ENCODE measurements at places on chromosomes 7 and 10.

- DNase-seq, result no peak
These were observed 15.0 kb downstream of the KAT6B start for GRCh38 chr10:74841265-74841973.

DNA sequence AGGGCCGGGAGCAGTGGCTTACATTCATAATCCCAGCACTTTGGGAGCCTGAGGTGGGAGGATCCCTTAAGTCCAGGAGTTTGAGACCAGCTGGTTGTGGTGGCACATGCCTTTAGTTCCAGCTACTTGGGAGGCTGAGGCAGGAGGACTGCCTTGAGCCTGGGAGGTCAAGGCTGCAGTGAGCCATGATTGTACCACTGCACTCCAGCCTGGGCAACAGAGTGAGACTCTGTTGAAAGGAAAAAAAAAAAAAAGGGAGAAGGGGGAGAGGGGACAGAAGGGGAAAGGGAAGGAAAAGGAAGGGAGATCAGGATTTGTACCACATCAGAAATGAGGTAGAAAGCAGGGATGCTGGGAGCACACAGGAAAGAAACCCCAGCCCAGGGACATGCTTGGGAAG is 38.7 kb upstream of the SVOPL start:
- DNase-seq, result no peak

DNA sequence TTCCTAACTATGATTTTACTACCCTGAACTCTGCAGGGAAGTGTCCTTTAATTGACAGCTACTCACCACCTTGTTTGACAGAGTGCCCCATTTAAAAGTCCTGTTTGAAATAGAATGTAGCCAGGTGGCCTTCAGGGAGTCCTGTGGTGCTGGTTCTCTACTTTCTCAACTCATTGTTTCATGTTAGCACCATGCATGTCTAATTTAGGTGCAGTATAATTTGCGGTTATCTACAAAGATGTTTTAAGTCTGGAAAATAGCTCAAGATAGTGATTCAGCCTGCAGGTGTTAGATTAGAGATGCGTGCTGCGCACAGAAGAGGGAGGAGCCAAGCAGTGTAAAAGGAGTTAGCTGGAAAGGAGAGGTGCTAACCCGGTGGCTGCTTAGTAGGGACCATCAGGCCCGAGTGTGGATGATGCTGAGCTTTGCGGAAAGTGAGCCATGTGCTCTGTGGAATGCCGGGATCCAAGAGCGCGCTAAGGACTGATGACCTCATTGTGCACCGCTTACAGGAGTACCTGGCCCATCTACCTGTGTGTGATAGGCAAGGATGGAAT is 1.2 kb downstream of the CCM2 start:
- DNase-seq, result no peak

DNA sequence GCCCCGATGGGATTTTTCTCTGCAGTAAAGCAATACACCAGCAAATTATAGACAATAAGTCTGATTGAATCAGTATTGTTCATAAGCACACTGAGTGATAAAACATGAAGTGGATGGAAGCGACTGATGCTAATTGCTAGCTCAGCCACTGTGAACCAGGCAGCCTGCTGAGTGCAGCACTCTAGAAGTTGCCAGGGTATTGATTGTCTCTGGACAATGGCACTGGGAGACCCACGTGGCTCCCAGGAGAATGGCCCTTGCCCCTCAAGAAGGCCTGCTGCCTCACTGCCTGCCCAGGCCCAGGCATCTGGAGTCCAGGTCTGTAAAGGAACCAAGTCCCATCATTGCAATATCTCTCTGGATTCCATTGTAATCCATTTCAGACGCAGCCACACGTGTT is 80.4 kb upstream of the TCERG1L start:
- DNase-seq, result no peak

DNA sequence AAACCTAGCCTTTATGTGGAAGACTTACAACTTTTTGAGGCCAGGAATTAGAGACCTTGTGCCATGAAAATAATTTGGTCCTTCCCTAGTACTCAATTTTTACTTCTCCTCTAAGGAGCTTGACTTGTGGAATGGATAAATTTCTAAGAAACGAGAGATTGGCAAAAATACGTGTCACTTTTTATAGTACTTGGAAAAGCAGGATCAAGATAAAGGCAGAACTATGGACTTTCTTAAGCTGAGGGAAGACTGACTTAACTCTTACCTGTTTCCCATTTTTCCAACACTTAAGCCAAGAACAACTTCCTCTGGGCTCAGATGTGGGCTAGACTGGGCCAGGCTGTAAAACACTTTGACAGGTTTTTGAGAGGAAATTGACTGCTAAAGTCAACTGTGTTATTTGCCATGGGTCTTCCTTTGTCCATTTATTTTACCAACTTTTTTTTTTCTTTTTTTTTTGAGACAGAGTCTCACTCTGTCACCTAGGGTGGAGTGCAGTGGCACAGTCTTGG is 2.0 kb upstream of the WBP1L start:
- no peak for DNase-seq

DNA sequence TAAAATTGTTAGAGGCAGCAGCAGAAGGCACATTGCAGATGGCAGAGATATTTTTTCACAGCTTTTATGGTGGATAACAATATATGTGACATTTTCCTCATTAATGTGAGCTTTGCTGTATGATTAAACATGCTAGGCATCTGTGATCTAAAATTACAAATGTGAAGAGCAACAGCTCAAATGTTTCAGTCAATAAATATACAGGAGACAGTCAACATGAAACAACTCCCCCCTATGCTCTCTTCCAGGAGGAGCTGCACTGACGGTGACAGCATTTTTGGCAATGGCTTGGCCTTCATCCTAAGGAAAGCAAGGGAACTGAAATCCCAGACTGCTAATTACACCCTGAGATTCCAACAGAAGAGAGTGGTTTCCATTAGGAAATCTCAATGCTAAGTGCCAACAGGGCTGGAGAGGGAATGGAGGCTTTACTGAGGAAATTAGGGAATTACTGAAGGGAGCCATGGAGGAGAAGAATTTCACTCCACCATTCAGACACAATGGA is 51.4 kb upstream of the GRB10 start:
- DNase-seq, result no peak

- DNase-seq, result no peak
These were observed 123.5 kb downstream of the AHR start for GRCh38 chr7:17421941-17422340.

DNA sequence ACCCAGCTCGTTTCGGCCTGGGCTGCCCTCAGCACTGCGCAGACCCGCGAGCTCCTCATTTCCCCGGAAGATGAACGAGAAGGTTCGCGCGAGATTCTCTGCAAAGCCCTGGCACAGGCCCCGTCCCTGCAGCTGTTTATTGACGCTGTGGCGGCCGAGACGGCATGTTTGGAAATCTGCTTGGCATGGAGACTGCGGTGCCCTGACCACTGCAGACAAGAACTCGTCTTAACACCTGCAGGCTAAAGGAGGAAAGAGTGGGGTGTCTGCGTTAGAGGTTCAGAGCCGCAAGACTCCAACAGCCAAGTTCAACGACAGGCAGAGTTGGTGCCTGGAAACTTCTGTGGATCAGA is 125.6 kb downstream of the DNAJB6 start:
- no peak for DNase-seq

- DNase-seq, result no peak
These were observed 10.2 kb upstream of the PPP1R3C start for GRCh38 chr10:91642831-91643692.

DNA sequence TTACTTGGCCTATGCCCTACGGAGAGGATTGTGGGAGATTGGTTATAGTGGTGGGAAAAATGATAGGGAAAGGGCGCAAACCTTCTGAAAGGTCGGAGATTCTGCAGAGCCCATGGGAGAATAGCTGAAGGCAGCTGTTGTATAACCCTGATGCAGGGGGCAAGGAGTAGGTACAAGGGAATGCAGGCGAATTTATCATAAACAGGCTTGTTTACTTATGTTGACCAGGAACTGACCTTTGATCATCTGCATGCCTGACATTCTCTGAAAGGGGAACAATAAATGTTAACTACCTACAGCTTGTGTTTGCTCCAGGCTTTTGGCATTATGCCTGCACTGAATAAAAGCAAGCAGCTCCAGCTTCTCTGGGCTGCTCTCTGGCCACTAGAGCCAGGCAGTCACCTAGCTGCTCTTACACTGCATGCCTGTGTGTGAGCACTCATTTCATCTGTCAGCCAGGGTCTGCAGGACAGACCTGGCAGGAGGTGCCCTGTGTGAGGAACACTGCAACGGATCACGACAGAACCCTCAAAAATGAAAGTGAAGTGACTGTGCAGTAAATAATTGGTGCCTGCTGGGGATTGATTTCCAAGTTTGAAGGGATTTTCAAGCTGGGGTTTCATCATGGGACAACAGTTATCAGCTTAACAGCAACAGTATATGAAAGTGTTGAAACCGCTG is 31.1 kb upstream of the ABCA13 start:
- DNase-seq, result no peak

GRCh38 chr7:100038326-100038725 is 11.2 kb upstream of the ZSCAN21 start:
- DNase-seq, result no peak

GRCh38 chr10:63722537-63722936 is 201.3 kb downstream of the REEP3 start:
- DNase-seq, result peak; percentile 18

GRCh38 chr7:27185013-27185853 is at the start of gene HOXA11:
Gene HOXA11 (minus strand): TSS chr7:27185232. CDS start chr7:27185144, 88 bp downstream.
- DNase-seq, result no peak

DNA sequence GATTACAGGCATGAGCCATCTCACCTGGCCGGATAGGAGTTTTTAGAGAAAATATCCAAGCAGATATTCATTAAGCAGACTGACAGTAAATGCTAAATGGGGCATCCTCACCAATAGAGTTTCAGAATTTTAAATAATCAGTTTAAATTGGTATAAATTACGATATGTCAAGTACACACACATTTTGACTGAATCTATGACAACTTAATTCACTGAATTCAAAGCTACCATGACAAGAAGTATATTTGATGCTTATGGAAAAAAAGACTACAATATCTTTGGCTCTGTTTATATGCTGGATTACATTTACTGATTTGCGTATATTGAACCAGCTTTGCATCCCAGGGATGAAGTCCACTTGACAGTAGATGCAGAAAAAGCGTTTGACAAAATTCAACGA is 774.7 kb downstream of the PCDH15 start:
- no peak for DNase-seq

DNA sequence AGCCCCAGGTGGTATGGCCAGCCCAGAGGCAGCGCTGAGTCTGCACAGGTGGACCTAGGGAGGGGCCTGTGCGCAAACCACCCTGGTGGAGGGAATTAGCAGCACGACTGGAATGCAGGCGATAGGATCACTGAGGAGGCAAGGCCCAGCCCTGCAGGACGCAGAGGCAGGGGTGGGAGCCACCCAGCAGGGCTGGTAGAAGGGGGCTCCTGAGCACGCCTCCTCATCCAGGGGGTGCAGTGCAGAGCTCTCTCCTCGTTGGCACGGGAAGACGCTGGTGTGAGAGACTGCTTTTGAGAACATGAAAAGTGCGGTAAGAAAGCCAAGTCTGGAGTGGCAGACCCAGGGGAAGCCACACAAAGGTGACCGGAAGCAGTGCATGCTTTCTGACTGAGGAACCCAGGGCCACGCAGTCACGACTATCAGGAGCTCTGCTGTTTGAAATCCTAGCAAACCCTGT is 6.0 kb downstream of the FXYD4 start:
- DNase-seq, result no peak

- DNase-seq, result no peak
These were observed 32.1 kb downstream of the CRCP start for GRCh38 chr7:66146701-66147100.

DNA sequence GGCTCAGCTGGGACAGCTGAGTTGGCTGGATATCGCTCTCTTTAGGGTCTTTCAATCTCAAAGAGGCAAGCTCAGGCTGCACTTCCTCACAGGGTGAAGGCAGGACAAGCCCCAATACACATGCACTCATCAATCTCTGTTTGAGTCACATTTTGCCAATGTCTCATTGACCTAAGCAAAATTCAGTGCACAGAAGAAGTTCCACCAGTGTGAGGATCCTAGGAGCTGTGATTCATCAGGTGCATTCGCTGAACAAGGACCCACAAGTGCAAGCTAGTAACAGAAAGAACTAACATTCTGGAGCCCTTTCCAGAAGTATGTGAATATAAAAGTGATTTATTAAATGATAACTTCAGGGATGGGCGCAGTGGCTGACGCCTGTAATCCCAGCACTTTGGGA is 477.2 kb downstream of the GPAM start:
- no peak for DNase-seq

DNA sequence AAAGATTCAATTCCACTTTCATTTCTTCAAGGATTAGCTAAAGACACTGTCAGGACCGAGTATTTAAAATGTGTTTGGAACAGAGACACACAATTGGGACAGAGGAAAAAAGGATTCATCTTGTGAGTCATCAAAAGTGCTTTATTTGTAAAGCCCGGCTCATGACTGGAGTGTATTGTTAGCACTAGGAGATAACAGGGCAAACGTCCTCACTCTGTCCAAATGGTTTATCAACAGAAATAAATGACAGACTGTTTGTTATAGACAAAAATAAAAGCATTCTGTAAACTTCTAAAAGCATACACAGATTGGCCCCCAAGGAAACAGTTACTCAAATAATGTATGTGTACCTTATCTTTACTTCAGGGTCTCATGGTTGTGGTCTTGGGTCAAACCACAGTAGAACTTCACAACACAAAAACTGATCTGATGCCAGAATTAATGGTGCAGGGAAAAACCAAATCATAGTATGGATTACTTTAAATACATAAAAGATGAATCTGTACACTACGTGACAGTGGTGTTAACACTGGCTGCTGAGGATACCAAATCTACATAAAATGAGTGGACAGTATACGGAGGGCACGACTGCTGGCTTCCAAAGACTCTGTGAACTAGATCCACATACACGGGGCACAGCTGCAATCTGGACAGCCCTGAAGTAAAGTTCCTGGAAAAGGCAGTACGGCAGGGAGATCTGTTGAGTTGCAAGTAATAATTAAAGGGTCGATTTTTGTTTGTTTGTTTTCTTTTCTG is 179.4 kb downstream of the PIP4K2A start:
- no peak for DNase-seq

- DNase-seq, result no peak
These were observed 1.8 kb downstream of the UFSP1 start for GRCh38 chr7:100887516-100888290.

DNA sequence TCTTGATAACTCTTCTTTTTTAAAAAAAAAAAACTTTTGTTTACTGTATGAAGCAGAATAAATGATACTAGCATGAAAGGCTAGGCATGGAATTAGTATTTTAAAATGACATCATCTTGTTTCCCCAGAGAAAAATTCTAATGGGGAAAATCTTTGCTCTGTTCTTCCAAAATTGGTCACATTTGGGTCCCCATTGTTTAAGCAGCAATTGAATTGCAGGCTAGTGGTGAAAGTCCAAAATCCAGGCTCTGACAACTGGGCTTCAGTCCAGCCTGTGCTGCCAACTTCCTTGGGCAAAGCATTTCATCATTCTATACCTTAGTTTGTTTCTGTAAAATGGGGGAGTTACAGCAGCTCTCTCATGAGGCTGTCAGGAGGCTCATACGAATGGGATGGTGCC is 726.4 kb downstream of the KCNMA1 start:
- no peak for DNase-seq

- no peak for DNase-seq
These were observed 103.9 kb downstream of the CUBN start for GRCh38 chr10:17025444-17026295.

DNA sequence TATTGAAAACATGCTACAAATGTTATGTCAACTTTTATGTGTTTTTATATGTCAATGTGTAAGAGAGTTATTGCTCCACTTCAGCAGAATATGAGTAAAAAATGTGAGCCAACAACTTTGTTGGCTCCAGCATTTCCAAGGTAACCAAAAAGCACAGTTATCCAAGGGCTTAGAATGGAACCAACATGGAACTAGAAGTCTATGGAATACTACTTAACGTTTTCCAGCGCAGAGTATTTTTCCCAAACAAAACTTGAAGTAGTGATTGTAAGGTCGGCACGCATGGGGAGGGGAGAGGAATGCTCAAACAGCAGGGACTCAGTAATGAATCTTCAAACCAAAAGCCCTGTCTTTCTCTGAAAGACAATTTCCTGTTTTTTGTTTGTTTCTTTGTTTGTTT is 45.0 kb upstream of the TSPAN13 start:
- no peak for DNase-seq
